ENCODE measurements at places on chromosomes 7 and 10. TPM values are rescaled to one million over a fixed set of nuclear protein-coding genes. Genes with fewer than 3 reads are reported as not detected.

DNA sequence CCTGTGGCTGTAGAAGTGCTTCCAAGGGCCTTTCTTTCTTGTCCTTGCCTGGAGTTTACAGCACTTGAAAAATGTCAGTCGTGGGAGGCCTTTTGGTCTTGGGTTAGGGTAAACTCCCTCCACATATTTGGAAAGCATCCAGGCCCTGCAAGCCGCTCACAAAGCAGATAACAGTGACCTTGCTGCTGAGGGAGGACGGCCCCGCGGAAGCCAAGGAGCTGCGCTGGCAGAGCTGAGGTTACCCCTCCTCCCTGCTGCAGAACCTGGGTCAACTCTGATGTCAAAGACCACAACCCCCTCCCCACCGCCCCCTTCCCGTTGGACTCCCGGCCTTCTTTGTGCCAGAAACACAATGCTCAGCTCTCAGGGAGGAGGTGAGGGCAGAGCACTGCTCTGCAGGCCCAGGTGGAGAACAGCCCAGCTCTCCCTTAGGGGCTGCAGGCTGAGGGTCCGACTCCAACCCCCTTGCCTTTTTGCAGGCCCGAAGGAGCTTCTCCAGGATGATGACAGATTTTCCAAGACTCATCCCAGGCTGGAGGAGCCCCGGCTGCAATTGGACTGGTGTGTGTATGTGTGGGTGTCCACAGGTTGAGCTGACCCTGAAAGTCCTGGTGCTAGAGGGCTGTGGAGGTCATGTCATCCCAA is 957.6 kb upstream of the ZNF722 start:
- no peak overlapping the region for H3K4me3 ChIP-seq
- no peak for DNase-seq
- H3K27ac ChIP-seq = no peak overlapping the region
- H3K4me1 ChIP-seq = no peaks in the 10 kb centered on the region

- H3K4me1 ChIP-seq = no peaks in the 10 kb centered on the region
- H3K27me3 ChIP-seq = no peaks in the 10 kb centered on the region
- DNase-seq = no peak
- H3K27ac ChIP-seq = no peak overlapping the region
- no peaks in the 10 kb centered on the region for H3K36me3 ChIP-seq
Measured at GRCh38 chr7:22677680-22678079, 49.3 kb upstream of the IL6 start.

The TAS2R3 gene
- polyA plus RNA-seq = 0.15 TPM

The NPVF gene
- polyA plus RNA-seq = not detected

DNA sequence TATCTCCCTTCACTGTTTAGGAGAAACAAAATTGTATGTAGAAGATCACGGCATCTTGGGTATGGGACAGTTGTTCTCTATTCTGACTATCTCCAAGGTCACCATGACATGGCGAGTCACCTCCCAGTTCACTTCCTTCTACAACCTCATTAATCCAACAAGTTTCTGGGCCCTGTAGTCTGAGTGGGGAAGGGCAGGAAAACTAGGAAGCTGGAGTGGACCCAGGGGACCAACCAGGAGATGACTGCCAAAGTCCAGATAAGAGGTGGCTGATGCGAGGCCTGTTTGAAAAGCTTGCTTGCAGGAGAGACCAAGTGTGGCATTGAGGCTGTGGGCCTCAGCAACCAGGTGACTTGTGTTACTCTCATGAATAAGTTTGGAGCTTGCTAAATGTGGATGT is 584.9 kb downstream of the TNS3 start:
- no peak overlapping the region for H3K4me3 ChIP-seq
- H3K4me1 ChIP-seq = no peaks in the 10 kb centered on the region
- no peaks in the 10 kb centered on the region for H3K27me3 ChIP-seq
- H3K27ac ChIP-seq = no peak overlapping the region
- H3K36me3 ChIP-seq = no peaks in the 10 kb centered on the region

- no peaks in the 10 kb centered on the region for H3K36me3 ChIP-seq
- no peaks in the 10 kb centered on the region for H3K4me1 ChIP-seq
- DNase-seq = peak; percentile 32
Measured at GRCh38 chr10:16965740-16966447, 148.7 kb upstream of the RSU1 start.

GRCh38 chr10:3574451-3574850 is 210.6 kb downstream of the KLF6 start:
- H3K36me3 ChIP-seq = no peaks in the 10 kb centered on the region
- no peak for DNase-seq
- no peak overlapping the region for H3K27ac ChIP-seq
- H3K4me1 ChIP-seq = no peaks in the 10 kb centered on the region
- no peaks in the 10 kb centered on the region for H3K27me3 ChIP-seq

The SPACDR gene
- 1.4 TPM for polyA plus RNA-seq

The PVRIG gene
- polyA plus RNA-seq = 1.5 TPM

DNA sequence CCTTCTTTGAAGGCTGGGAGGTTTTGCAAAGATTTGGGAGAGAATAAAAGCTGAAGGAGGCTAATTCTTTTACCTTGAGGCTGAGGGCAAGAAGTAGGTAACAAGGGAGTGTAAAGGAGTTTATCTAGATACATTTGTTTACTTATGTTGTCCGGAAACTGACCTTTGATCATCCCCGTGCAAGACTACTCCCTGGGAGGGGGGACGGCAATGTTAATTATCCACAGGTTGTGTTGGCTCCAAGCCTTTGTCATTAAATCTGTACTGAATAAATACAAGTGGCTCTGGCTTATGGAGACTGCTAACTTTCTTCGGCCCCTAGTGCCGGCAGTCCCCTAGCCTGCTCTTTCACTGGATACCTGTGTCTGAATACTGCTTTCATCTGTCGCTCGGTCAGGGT is 1250.6 kb upstream of the LRRTM3 start:
- H3K4me1 ChIP-seq = no peaks in the 10 kb centered on the region
- H3K36me3 ChIP-seq = peaks cover under 1% of the 10 kb centered on the region
- peak; percentile 38 for DNase-seq
- no peak overlapping the region for H3K27ac ChIP-seq
- no peaks in the 10 kb centered on the region for H3K27me3 ChIP-seq

GRCh38 chr7:70006261-70006920 is 408.1 kb downstream of the AUTS2 start:
- peak overlapping the region; percentile 23 for H3K27ac ChIP-seq
- no peaks in the 10 kb centered on the region for H3K27me3 ChIP-seq
- H3K4me1 ChIP-seq = no peaks in the 10 kb centered on the region
- DNase-seq = peak; percentile 22

The ITGA8 gene
- 9.5 TPM for polyA plus RNA-seq

DNA sequence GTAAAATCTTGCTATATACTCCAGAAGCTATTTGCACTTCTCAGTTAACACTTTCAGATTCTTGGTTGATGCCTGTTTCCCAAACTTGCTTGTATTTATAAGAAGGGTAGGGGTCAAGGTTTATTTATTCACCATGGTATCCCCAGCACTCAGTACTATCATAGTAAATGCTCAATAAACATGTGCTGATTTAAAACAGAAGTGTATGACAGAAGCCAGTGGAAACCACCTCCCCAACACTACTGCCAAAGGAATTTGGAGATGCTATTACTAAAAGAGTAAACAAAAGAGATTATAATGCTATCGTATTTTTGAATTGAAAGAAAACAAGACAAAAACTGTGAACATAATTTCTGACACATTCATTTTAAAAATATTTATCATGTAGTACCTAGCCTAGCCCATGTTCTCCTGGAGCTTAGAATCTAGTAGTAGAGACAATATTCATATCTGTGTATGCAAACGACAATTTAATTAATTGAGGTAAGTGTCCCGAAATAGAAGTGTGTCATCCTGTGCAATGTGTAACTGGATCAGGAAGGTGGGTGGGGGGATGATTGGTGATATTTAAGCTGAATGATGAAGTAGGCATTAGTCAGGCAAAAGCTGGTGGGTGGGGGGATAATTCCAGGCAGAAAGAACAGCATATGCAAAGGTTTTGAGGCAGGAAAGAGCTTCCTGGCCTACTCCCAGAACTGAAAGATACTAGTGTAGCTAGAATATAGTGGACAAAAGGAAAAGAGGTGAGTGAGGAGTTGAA is 77.5 kb downstream of the HGF start:
- no peak overlapping the region for H3K4me3 ChIP-seq
- DNase-seq = no peak
- H3K27me3 ChIP-seq = no peaks in the 10 kb centered on the region
- no peaks in the 10 kb centered on the region for H3K36me3 ChIP-seq
- H3K27ac ChIP-seq = no peak overlapping the region
- no peaks in the 10 kb centered on the region for H3K4me1 ChIP-seq

- no peaks in the 10 kb centered on the region for H3K27me3 ChIP-seq
- no peaks in the 10 kb centered on the region for H3K4me1 ChIP-seq
- H3K4me3 ChIP-seq = no peak overlapping the region
- no peak for DNase-seq
- no peak overlapping the region for H3K27ac ChIP-seq
Measured at GRCh38 chr7:65915921-65916657, 43.2 kb downstream of the VKORC1L1 start.

DNA sequence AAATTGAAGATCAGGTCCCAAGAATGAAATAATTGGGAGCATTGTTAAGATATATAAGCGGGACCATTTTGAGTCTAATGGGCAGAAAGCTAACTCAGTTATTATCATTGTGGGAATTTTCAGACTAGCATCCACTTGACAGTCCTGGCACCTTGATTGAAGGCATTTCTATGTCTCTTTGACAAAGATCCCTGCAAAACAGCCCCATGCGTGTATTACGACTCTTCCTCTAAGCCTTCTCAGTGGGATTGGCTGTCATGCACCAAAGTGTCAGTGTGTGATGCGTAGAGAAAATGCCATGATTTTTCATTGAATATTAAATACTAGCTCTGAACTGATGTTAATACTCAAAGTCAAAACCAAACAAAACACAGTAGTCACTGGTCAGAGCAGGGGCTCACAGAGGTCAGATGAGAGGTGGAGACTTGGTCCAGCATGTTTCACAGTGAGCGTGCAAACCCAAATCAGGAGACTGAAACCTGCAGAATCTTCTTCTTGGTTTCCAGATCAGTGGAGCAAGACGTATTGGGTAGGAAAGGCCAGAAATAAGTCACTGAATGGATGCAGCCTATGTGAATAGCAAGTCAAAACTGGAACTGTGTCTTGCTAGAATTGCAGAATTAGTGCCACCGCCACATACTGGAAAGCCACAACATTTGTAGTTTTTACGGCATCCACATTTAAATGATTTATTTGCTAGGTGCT is 303.6 kb upstream of the AKR1E2 start:
- DNase-seq = no peak
- no peaks in the 10 kb centered on the region for H3K27me3 ChIP-seq
- no peak overlapping the region for H3K27ac ChIP-seq
- no peaks in the 10 kb centered on the region for H3K36me3 ChIP-seq
- H3K4me1 ChIP-seq = no peaks in the 10 kb centered on the region

DNA sequence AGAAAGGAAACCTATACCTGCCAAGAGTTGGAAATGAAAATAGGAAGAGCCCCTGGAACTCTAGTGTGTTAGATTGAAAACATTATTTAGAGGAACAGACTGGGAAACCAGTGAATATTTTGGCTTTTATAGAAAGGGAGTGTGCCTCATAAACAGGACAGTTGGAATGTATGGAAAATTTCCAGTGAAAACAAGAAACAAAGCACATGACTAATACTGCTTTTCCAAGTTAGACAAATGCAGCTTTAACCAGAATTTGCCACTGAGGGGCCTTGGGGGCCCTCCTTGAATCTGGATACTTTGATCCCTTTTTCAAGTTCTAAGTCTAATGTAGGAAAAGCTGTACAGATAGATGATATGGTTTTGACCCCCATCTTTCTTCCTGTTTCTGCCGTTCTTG is 21.2 kb downstream of the ITGB8 start:
- no peaks in the 10 kb centered on the region for H3K36me3 ChIP-seq
- no peak overlapping the region for H3K27ac ChIP-seq
- no peaks in the 10 kb centered on the region for H3K4me1 ChIP-seq
- H3K4me3 ChIP-seq = no peak overlapping the region
- H3K27me3 ChIP-seq = no peaks in the 10 kb centered on the region
- no peak for DNase-seq

GRCh38 chr10:65123120-65123519 is 1601.9 kb downstream of the REEP3 start:
- no peaks in the 10 kb centered on the region for H3K36me3 ChIP-seq
- H3K27me3 ChIP-seq = no peaks in the 10 kb centered on the region
- H3K27ac ChIP-seq = no peak overlapping the region
- H3K4me3 ChIP-seq = no peak overlapping the region

- no peak for DNase-seq
- H3K36me3 ChIP-seq = no peaks in the 10 kb centered on the region
- no peaks in the 10 kb centered on the region for H3K27me3 ChIP-seq
- peaks cover 51% of the 10 kb centered on the region for H3K4me1 ChIP-seq
- no peak overlapping the region for H3K4me3 ChIP-seq
Measured at GRCh38 chr10:14555807-14556206, 218.9 kb downstream of the FAM107B start.

GRCh38 chr10:15211464-15211979 is 43.0 kb upstream of the NMT2 start:
- DNase-seq = no peak
- peaks cover 20% of the 10 kb centered on the region for H3K36me3 ChIP-seq
- no peak overlapping the region for H3K27ac ChIP-seq
- no peak overlapping the region for H3K4me3 ChIP-seq
- no peaks in the 10 kb centered on the region for H3K27me3 ChIP-seq

The SSC4D gene
- 1.2 TPM for polyA plus RNA-seq

The GIMAP4 gene
- 17.8 TPM for polyA plus RNA-seq

- H3K36me3 ChIP-seq = no peaks in the 10 kb centered on the region
- H3K4me1 ChIP-seq = peaks cover 32% of the 10 kb centered on the region
- DNase-seq = no peak
Measured at GRCh38 chr10:660413-660969, 29.0 kb downstream of the DIP2C start.

- H3K27ac ChIP-seq = peak overlapping the region; percentile 61
- no peaks in the 10 kb centered on the region for H3K27me3 ChIP-seq
- no peak for DNase-seq
Measured at GRCh38 chr10:79394664-79395063, 47.4 kb downstream of the PPIF start.

DNA sequence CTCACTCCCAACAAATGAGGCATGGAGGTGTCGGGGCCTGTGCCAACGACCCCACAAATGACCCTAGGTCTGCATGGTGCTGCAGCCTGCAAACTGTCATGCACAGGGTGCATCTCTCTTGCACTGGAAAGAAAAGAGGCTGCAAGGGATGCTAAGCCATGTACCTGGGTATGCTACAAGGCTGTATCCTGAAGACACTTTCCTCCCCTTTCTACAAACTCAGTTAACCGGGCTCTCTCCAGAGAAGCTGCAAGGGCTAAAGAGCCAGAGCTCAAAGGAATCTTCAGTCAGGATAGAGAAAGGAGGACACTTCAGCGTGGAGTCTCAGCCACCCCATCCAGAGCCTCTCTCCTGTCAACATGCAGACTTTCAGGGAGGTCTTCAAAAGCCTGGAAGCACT is 449.0 kb downstream of the GRID1 start:
- H3K27ac ChIP-seq = no peak overlapping the region
- no peaks in the 10 kb centered on the region for H3K36me3 ChIP-seq
- H3K4me3 ChIP-seq = no peak overlapping the region
- no peak for DNase-seq
- no peaks in the 10 kb centered on the region for H3K4me1 ChIP-seq

The HMX3 gene
- polyA plus RNA-seq = 1.5 TPM
